IPS DF 19.7 (cell line): ENCODE measurements at places on chromosomes 7 and 10.

- DNase-seq = no peak
These were observed 5.3 kb downstream of the AGMO start for GRCh38 chr7:15556339-15557105.

- DNase-seq = no peak
These were observed 8.8 kb downstream of the STK17A start for GRCh38 chr7:43591558-43592180.

DNA sequence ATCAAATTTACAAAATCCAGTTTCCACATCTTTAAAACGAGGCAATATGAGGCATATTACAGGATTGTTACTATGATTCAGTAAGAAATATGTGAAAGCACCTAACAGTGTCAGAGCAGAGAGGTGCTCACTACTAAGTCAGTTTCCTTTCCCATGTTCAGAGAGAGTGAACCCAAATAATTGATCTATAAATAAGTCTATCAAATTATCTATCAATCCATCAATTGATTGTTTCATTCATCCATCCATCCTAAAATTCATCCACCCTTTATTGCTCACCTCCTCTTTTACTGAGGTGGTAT lies 340.8 kb downstream of the SUGCT start:
- no peak for DNase-seq

GRCh38 chr10:48990226-48990625 lies 50.6 kb upstream of the LRRC18 start:
- DNase-seq = no peak

- DNase-seq = no peak
These were observed 316.6 kb upstream of the MAGI2 start for GRCh38 chr7:79770063-79770462.

DNA sequence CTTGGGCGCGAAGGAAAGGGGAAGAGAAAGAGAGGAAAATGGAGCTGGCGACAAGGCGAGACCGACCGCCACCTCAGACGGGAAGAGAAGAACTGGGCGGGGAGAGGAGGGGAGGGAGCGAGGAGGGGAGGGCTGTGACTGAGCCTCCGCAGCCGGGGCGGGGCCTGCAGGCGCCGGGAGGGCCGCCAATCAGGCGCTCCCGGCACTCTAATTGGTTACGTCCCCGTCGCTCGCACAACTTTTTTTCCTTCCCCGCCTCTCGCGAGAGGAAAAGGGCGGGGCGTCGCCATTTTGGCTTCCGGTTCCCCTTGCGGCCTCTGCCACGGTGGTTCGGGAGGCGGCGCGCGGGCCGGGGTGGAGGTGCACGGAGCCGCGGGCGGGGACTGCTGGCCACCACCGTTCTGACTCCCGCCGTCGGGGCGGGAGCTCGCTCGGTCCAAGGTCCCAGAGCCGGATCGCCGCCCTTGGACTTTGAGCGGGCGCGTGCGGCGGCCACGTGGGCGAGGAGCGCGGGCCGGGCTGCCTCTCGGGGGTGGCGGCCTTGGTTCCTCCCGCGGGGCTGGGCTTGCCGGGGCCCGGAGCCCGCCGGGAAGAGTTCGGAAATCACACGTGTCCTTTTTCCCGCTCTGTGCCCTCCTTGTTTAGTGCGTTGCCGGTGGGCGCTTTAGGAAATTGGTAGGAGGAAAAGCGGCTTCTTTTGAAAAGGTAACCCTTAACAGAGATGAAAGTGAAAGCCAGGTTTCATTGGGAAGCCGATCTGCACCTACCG lies at the start of gene GDI2:
Gene GDI2, minus strand, starts transcription at position 94 of the 769 bp plus-strand sequence. CDS start 176 bp downstream, outside the sequence.
- DNase-seq = peak; percentile 75

- no peak for DNase-seq
These were observed 142.5 kb downstream of the GNAT3 start for GRCh38 chr7:80369321-80369720.

- no peak for DNase-seq
These were observed 48.7 kb downstream of the ELMO1 start for GRCh38 chr7:37399876-37400421.

GRCh38 chr7:116805100-116805544 lies 57.3 kb upstream of the CAPZA2 start:
- no peak for DNase-seq

GRCh38 chr7:20513341-20513740 lies 102.1 kb upstream of the ABCB5 start:
- DNase-seq = no peak

DNA sequence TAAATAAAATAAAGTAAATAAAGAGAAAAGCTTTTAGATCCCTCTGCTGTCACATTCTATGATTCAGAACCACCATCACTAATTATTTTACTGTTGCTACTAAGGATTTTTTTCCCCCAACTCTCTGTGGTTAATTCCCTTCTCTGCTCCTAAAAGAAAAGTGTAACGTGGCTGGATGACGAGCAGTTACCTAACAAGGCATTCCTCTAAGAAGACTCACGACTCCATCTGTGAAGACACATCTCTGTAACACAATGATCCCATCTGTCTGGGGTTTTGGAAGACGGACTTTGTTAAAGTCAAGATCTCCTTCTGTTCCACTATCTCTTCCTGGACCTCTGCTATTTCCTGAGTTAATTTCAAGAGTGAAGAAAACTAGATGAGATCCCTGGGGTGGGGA lies 179.9 kb downstream of the SFMBT2 start:
- DNase-seq = no peak

GRCh38 chr7:138741453-138741735 lies 40.2 kb upstream of the SVOPL start:
- no peak for DNase-seq

DNA sequence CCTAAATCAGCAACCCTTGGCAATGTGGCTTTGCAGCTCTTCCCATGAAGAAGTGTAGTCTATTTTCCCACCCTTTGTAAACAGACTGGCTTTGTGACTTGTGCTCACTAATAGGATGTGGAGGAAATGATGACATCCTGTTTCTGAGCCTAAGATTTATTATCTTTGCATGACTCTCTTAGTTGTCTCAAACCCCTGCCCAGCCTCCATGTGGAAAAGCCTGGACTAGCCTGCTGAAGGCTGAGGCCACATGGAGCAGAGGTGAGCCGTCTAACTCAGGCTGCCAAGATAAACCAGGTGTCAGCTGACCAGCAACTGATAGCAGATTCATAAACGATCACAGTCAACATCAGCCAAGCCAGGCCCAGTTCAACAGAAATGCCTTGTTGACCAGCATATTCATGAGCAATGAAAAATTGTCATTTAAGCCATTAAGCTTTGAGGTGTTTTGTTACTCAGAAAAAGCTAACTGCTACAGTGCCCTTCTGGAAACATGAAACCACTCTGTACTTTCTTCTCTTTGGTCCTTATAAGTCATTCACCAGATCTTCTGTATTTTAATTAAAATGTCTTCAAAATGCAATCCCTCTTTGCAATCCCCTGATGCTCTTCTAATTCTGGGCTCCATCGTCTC lies 586.3 kb upstream of the ANKRD30A start:
- no peak for DNase-seq
